Activated CD4-positive, alpha-beta T cell treated with anti-CD3 and anti-CD28 coated beads for 1 hour (primary cell): ENCODE measurements at places on chromosomes 4 and X.

- no peak for DNase-seq
Observed at GRCh38 chr4:181078196-181078595, 1165.0 kb upstream of the TENM3 start.

DNA sequence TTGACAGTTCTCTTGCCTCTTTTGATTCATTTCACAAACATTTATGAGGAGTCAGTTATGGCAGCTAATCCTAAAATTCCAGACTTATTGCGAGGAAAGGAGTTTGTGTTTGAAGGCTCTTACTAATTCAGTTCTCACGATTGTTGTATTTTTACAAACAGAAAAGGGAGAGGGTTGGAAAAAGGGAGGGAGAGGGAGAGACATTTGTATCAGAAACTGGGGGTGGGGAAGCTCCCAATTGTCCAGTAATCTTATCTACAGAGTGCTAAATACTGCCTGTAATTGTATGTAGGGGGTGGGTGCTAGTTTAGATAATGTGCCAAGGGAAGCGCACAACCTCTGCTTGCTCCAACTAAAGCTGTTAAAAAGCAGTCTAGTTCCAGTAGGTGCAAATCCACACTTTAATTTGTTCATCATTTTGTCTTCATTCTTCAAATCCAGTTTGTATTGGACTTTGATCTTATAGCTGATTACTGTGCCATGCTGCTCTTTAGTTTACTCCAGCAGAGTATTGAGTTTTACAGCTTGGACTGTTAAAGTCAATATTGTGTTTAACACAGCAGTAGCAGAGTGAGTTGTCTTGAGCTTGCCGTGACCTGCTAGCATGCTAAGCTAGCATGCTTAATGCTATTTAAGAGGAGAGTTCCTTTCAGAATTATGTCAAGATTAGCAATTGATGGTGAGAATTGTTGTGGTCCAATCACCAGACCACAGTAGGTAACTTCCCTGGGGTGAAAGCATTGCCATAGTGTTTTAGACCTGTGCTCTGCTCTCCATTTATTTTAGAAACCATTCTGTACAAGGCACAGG lies 13.9 kb downstream of the FNIP2 start:
- DNase-seq, result no peak

- DNase-seq, result no peak
Observed at GRCh38 chr4:118318931-118319330, 33.9 kb downstream of the PRSS12 start.

- no peak for DNase-seq
Observed at GRCh38 chr4:83606898-83607297, 71.0 kb downstream of the GPAT3 start.

DNA sequence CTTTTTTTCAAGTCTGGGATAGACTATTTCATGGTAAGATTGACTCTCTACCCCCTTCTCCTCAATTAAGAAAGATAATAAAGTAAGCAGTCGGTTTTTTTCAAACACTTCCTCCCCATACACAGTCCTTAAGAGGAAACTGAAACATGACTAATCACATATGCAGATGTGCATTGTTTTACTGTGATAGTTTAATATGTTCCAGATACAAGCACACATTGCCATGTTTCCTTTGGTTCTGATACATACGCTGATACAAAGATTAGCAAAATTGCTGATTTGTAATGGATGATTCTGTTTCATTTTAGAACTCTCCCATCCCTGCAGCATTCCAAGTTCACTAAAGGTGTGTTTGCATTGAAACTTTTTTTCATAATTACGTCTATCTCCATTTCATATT lies 76.1 kb downstream of the FBXO8 start:
- DNase-seq, result no peak

DNA sequence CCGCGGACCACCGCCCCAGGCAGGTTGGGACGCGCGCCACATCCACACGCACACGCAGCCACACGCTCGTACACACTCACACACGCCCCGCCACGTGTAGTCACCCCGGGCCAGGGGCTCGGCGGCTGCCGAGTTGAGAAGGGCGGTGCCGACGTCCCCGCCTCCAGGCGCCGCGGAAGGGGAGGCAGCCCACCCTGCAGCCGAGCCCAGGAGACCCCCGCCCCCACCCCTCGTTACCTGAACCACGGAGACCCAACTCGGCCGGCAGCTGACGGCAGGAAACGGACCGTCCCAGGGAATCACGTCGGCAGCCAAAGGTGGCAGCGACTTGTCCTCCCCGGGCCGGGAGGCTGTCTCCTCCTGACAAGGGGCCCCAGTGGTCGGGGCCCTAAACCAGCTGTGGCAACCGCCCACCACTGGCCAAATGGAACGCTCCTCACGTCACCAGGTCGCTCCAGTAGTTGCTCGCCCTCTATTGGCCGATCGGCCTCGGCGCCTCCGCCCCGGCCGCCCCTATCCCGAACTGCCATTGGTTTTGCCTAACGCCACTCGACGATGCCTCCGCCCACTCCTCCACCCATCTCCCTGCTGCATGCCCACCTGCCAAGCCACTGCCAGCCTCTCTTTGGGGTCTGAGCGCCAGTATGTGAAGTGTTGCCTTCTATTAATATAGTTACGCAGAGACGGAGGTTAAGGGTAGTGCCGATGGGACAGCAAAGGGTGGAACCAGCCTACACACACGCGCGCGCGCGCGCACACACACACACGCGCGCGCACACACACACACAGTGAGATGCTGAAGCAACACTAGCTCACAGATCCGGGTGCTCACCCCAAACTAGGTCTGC lies at the start of gene ZDHHC9:
Gene ZDHHC9, minus strand, starts transcription at position 428 of the 848 bp plus-strand sequence. CDS start 1,941 bp downstream, outside the sequence.
- DNase-seq, result peak; percentile 74

DNA sequence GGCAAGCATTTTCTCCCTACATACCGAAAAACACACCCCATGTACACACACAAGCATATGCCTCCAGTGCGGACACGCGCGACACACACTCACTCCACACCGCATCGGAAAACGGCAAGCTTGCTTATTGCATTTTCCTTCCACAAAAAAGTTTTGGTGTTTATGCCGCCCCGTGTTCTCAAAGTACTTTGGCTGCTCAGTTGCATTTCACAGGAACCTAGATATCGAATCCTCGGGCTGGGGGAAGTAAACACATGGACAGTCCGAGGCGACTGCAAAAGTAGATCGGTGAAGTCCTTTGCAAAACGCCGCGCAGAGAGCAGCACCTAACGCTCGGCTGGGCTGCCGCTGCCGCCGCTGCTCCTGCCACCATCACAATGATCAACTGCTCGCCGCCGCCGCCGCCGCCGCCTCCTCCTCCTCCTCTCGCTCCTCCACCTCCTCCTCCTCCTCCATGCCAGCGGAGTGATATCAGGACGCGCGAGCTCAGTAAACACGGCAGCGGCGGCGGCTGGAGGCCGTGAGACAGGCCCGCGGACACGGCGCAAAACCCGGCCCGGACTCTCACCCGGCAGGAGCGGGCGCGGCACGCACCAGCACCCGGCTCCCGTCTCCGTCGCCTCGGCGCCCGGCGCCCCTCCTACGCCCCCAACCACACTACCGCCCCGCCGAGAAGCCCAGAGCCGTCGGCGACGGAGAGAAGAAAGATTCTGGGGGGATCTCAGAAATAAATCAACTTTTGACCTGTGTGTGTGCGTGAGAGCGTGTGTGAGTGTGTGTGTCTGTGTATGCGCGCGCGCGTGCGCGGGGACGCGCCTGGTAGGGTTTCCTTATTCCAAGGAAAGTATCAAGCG lies at the start of gene MAML3:
Gene MAML3, minus strand, starts transcription at position 467 of the 854 bp plus-strand sequence. CDS start 857 bp downstream, outside the sequence.
- DNase-seq, result peak; percentile 75

GRCh38 chrX:56726605-56727004 lies 2.4 kb upstream of the NBDY start:
- no peak for DNase-seq

DNA sequence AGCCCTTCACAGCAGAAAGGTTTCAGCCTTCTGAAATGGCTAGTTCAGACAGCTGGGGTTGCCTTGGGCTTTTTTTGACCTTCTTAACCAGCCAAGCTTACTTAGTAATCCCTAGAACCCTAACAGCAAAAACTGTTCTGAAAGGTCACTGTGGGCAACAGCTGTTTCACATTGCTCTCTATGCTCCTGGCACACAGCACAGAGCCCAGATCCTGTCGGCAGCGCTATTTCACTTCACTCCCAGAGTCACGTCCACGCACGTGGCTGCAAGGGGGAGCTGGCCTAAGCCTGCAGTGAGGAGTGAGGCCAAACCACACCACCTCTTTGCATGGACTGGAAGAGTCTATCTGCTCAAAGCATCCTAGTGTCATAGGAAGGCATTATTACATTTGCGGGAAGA lies 32.0 kb upstream of the STS start:
- DNase-seq, result no peak

GRCh38 chrX:115595049-115595448 lies 34.1 kb downstream of the PLS3 start:
- DNase-seq, result no peak

GRCh38 chrX:150161193-150161592 lies 201.9 kb upstream of the MAMLD1 start:
- DNase-seq, result no peak
